Stimulated activated CD8-positive, alpha-beta memory T cell treated with anti-CD3 and anti-CD28 coated beads, Interleukin-2, amount 100 ng/mL, for 1 hour (primary cell): ENCODE measurements at places on chromosomes 13 and 19.

GRCh38 chr19:54333586-54334298, 5.2 kb downstream of the LILRA4 start:
- no peak for DNase-seq

DNA sequence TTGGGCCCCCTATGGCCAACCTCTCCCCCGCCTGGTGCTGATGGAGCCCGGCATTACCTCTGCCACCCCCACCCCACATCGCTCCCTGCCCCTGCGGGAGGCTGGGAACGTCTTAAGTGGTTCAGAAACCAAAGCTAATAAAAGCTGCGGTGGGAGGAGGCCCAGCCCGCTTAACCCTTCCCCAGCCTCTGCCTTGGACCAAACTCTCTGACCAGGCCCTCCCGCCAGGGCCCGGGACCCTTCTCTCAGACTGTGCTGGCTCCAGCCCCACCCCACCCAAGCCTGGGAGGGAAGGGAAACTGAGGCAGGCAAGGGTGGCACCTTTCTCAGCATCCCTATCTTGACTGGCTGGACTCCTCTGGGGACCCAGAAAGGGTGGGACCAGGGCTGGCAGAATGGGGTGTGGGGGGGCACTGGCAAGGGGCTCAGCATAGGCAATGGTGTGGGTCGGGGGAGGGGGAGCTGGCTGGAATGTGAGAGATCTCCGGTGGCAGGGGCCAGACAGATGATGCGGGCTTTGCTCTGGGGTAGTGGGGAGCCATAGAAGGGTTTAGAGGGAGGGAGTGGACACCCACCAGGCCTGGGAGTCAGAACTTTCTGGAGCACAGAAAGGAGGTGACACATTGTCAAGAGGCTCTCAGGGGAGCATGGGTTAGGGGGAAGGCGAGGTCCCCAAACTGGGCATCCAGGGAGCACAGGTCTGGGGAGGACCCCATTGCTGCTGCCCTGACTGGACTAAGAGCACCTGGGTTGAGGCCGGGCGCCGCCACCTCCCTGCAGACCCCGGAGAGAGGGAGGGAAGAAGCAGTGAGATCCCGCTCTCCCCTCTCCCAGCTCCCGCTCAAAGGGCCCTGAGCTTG, 21.9 kb downstream of the SMIM24 start:
- DNase-seq: no peak

DNA sequence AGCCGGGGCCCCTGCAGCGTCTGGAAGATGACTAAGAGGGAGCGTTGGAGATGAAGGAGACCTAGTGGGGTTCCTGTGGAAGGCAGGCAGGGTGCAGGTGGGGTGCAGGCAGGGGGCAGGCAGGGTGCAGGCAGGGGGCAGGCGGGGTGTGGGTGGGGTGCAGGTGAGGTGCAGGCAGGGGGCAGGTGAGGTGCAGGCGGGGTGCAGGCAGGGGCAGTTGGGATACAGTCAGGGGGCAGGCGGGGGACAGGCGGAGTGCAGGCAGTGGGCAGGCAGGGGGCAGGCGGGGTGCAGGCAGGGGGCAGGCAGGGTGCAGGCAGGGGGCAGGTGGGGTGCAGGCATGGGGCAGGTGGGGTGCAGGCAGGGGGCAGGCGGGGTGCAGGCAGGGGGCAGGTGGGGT, 142.8 kb downstream of the SOX1 start:
- no peak for DNase-seq

DNA sequence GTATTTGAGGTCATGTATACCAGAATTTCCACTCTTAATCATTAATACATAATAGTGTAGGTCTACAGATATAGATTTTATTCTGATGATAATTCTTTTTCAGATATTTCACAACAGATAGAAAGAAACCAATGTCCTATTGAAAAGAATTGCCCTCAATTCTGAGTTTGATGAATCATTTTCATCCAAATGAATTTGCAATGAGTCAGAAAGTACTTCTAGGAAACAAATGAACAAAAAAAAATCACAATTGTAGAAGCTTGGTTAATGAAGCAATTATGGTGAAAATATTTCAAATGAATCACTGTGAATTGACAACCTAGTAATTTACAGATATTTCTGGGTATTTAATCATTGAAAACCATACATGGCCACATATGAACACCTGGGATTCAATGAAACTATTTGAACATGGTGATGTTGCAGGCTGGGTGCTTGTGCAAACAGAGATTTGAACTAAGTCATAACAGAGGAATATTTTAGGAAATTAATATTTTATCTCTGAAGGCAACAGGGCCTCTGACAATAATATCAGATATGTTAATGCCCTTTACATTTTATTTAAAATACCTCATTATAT, 360.9 kb downstream of the SLITRK5 start:
- DNase-seq: no peak
